ENCODE measurements at places on chromosomes 5 and 9.

- no peak for DNase-seq
Observed at GRCh38 chr9:98533866-98534265, 174.9 kb downstream of the GABBR2 start.

DNA sequence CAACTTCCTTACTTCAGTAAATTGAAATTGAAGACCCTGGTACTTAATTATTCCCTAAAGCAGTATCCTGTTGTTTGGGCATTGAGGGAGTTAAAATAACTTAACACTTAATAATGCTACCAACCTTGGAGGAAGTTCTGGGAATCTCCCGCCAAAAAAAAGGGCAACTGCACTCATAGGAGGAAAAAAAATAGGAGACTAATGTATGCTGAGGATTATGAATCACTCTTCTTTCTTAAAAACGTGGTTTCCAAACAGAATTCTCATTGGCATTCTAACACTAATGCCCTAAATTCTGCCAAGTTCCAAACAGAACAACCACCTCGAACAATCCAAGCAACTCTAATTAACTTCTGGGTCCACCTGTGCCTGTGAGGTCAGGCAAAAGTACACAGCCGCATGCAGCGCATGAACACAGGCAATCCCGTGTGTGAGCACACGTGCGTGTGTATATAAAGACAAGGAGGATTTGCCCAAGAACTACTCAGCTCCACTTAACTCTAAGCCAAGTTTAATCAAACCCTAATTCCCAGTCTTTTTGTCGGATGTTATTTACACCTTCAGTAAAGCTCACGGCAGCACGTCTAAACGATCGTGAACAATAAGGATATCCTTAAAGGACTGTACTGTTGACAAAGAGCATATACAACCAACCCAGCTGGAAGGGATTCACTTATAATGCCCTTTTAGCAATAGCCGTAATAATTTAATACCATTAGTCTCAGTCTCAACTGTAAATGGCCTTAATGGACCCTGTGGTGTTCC, 78.4 kb downstream of the EBF1 start:
- DNase-seq: no peak

DNA sequence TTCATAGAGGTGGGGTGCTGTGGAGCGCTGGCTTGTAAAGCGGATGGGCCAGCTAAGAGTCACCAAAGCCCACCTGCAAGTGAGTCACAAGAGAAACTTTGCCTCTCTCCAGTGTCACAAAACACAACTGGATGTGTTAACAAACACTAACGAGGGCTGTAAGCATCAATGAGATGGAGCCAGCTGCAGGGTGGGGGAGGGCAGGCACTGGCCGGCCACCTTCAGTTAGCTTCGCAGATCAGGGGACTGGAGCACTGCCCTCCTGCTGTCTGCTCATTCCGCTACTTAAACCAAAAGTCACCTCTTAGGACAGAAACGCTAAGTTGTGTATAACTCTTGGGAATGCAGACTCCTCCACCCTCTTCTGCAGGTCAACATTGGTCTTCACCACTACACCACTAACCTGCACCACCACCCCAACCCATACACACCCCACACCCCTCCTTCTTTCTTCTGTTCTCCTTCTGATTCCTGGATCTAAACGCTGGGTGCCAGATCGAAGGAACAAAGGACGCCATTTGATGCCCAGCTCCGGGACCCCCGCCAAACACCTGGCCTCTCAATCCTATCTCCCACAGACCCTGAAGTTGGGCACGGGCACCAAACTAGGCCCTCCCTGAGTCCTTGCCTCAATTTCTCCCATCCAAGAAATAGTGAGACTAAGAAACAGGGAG, 2.1 kb downstream of the ARSI start:
- no peak for DNase-seq

- DNase-seq: no peak
Observed at GRCh38 chr5:156618601-156619000, 231.5 kb upstream of the PPP1R2B start.

GRCh38 chr9:115847216-115847615, 306.4 kb upstream of the PAPPA start:
- no peak for DNase-seq

DNA sequence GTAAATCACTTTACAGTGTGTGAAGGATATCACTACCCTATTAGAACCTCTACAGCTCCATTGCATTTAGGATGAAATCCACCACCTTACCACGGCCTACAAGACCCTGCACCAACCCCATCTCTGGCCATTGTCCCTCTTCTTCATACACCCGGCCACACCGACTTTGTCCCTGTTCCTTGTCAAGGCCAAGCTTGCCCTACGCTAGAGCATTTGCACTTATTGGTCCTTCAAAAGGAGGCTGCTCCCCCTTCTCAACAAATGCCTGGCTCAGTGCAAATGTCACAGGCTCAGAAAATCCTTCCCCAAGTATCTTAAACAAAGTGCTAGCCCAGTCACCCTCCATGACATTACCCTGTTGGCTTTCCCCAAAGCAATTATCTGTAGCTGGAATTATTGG, 4.1 kb upstream of the HRH2 start:
- DNase-seq: no peak

DNA sequence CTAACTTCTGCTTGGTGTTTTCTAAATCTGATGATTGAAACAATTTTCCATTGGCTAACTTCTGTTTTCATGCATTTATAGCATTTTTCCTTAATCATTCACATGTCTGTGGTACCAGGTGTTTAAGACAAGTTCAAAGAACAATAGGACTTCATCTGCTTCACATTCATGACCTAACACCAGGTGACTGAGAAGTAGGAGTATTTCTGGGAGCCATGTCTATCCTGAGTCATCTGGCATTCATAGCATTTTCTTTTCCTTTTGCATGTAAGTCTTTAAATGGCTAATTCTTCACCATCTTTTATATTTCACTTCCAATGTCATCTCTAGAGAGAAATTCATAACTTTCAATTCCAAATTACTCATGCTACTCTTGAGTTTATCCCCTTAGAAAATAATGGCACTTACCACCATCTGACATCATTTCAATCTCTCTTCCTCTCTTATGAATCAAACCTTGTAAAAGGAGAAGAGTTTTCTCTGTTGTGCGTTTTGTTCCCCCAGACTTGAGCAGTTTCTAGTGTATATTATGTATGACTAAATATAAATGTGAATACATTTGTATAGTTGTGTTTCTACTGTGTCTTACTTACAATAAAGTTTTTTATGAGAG, 1196.1 kb upstream of the CDH9 start:
- DNase-seq: no peak
